ENCODE measurements at places on chromosomes 12 and 14. TPM values are rescaled to one million over a fixed set of nuclear protein-coding genes. Genes with fewer than 3 reads are reported as not detected.

Gene SMIM41
- total RNA-seq = not detected

DNA sequence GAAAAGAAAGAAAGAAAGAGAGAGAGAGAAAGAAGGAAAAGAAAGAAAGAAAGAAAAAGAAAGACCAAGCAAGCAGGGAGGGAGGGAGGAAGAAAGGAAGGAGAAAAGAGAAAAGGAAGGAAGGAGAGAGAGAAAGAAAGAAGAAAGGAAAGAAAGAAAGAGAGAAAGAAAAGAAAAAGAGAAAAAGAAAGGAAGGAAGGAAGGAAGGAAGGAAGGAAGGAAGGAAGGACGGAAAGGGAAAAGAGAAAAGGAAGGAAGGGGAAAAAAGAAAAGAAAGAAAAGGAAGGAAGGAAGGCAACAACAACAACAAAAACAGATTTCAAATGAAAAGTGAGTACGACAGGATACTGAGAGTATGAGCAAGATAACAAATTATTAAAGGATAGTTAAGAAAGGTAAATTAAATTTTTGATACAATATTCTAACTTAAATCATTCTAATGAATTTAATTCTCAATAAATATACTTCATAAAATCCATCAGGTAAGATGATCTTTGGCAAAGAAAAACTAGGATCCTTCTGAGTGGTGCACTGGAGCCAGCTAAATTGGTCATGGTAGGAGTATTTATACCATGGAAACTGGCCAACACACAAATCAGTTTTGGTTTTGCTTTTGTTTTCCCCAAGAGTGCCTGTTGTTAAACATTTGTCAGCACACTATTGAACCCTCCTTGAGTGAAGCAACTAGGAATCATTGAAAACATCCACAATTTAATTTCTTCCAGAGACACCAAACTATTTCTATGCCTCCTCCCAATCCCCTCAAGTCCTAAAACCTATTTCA lies 56.1 kb upstream of the DYRK2 start:
- H3K27me3 ChIP-seq = no peaks in the 10 kb centered on the region
- DNase-seq = peak; percentile 32
- no peaks in the 10 kb centered on the region for H3K36me3 ChIP-seq
- H3K27ac ChIP-seq = peak overlapping the region; percentile 22
- peaks cover 49% of the 10 kb centered on the region for H3K4me1 ChIP-seq

Gene CCDC88C
- 83.3 TPM for total RNA-seq

DNA sequence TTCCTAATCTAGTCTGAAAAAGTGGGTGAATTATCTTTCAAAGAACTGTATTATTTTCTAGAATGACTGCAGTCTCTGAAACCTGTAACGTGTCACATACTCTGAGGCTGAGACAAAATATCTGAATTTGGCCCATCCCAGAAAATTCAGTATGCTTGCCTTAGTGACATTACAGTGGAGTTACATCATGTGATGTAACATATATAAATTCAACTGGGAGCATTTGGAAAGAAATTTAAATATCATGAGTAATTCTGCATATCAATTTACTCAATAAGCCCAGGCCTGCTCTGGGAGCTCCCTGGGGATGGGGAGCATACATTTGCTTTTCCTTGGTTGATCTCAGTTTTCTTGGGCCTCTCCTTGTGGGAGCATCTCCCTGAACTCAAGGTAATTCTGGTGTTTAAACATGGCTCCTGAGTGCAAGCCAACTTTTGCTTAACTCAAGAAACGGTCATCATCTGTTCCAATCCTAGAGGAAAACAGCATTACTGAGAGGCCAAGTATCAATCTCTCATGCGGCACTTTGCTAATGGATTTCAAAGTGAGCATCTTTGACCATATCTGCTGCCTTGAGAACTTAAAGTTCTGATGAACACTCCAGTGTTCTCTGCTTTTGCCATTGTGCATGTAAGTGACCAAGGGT lies 54.4 kb downstream of the AKAP6 start:
- peaks cover 19% of the 10 kb centered on the region for H3K4me1 ChIP-seq
- no peak overlapping the region for H3K27ac ChIP-seq
- H3K4me3 ChIP-seq = no peak overlapping the region
- no peak for DNase-seq
- peaks cover 2% of the 10 kb centered on the region for H3K27me3 ChIP-seq

- H3K36me3 ChIP-seq = no peaks in the 10 kb centered on the region
- no peak for DNase-seq
- H3K27me3 ChIP-seq = no peaks in the 10 kb centered on the region
- no peaks in the 10 kb centered on the region for H3K4me1 ChIP-seq
- H3K27ac ChIP-seq = no peak overlapping the region
Measured at GRCh38 chr14:41663473-41663850, 56.8 kb downstream of the LRFN5 start.

- no peak overlapping the region for H3K27ac ChIP-seq
- H3K4me3 ChIP-seq = peak overlapping the region; percentile 75
- DNase-seq = peak; percentile 9
- no peaks in the 10 kb centered on the region for H3K36me3 ChIP-seq
- H3K4me1 ChIP-seq = peaks cover 15% of the 10 kb centered on the region
Measured at GRCh38 chr12:2958432-2959191, 585 bp upstream of the TEAD4 start.

Gene OTX2
- total RNA-seq = not detected

- peaks cover 3% of the 10 kb centered on the region for H3K4me1 ChIP-seq
- DNase-seq = no peak
- H3K27ac ChIP-seq = no peak overlapping the region
- H3K4me3 ChIP-seq = no peak overlapping the region
- H3K36me3 ChIP-seq = no peaks in the 10 kb centered on the region
Measured at GRCh38 chr14:103086771-103087342, 2.8 kb downstream of the LBHD2 start.

DNA sequence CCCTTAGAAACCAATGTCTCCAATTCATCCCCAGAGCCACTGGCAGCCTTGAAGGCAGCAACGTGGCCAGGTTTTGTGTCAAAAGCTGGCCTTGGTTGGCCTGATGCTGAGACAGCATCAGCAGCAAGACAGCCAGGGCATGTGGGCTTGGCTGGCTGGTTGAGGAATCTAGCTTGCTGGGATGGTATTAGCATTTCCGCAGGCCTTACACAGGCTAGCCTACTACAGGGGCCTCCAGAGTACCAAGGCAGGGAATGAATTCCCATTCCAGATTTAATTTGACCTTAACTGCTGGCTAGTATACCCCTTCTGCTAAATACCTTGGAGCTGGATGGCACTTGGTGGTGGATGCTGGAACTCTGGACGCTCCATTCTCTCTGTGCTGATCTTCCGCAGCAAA lies 15.8 kb downstream of the NGDN start:
- no peaks in the 10 kb centered on the region for H3K27me3 ChIP-seq
- no peaks in the 10 kb centered on the region for H3K4me1 ChIP-seq
- DNase-seq = no peak
- H3K27ac ChIP-seq = no peak overlapping the region

GRCh38 chr12:79069009-79069408 lies 204.4 kb downstream of the SYT1 start:
- H3K27me3 ChIP-seq = no peaks in the 10 kb centered on the region
- H3K36me3 ChIP-seq = no peaks in the 10 kb centered on the region
- no peak overlapping the region for H3K27ac ChIP-seq
- no peak overlapping the region for H3K4me3 ChIP-seq

GRCh38 chr12:67826946-67827720 lies 162.1 kb upstream of the IFNG-AS1 start:
- no peak for DNase-seq
- H3K4me3 ChIP-seq = no peak overlapping the region
- H3K27me3 ChIP-seq = no peaks in the 10 kb centered on the region
- peaks cover 2% of the 10 kb centered on the region for H3K36me3 ChIP-seq
- peak overlapping the region; percentile 65 for H3K27ac ChIP-seq

GRCh38 chr12:24948757-24949722 lies at the start of gene BCAT1:
BCAT1 (minus strand) TSS chr12:24949101; CDS start chr12:24948932, 169 bp downstream.
- H3K4me3 ChIP-seq = peak within 1 kb of the TSS; percentile 81
- H3K27me3 ChIP-seq = peaks cover 62% of the 10 kb centered on the region
- DNase-seq = peak; percentile 35
- no peaks in the 10 kb centered on the region for H3K36me3 ChIP-seq
- H3K4me1 ChIP-seq = peaks cover 59% of the 10 kb centered on the region

Gene OR6C3
- total RNA-seq = not detected

- H3K4me3 ChIP-seq = no peak overlapping the region
- no peaks in the 10 kb centered on the region for H3K4me1 ChIP-seq
- no peaks in the 10 kb centered on the region for H3K36me3 ChIP-seq
- no peaks in the 10 kb centered on the region for H3K27me3 ChIP-seq
- H3K27ac ChIP-seq = no peak overlapping the region
Measured at GRCh38 chr12:61043838-61044237, 1216.4 kb upstream of the USP15 start.

DNA sequence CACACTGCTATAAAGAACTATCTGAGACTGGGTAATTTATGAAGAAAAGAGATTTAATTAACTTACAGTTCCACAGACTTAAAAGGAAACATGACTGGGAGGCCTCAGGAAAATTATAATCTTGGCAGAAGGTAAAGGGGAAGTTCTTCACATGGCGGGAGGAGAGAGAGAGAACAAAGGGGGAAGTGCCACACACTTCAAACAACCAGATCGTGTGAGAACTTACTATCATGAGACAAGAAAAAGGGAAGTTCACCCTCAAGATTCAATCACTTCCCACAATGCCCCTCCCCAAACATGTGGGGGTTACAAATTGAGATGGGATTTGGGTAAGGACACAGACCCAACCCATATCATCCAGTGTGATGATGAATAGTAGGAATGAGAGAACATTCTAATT lies 366.5 kb downstream of the LRFN5 start:
- H3K4me3 ChIP-seq = no peak overlapping the region
- no peaks in the 10 kb centered on the region for H3K27me3 ChIP-seq
- no peak for DNase-seq

GRCh38 chr12:52535574-52535973 lies 15.4 kb upstream of the KRT5 start:
- H3K4me3 ChIP-seq = no peak overlapping the region
- no peaks in the 10 kb centered on the region for H3K36me3 ChIP-seq
- no peaks in the 10 kb centered on the region for H3K4me1 ChIP-seq
- no peak for DNase-seq
- no peaks in the 10 kb centered on the region for H3K27me3 ChIP-seq
- no peak overlapping the region for H3K27ac ChIP-seq
